AG08396 (cell line): ENCODE measurements at places on chromosomes 16 and 17.

DNA sequence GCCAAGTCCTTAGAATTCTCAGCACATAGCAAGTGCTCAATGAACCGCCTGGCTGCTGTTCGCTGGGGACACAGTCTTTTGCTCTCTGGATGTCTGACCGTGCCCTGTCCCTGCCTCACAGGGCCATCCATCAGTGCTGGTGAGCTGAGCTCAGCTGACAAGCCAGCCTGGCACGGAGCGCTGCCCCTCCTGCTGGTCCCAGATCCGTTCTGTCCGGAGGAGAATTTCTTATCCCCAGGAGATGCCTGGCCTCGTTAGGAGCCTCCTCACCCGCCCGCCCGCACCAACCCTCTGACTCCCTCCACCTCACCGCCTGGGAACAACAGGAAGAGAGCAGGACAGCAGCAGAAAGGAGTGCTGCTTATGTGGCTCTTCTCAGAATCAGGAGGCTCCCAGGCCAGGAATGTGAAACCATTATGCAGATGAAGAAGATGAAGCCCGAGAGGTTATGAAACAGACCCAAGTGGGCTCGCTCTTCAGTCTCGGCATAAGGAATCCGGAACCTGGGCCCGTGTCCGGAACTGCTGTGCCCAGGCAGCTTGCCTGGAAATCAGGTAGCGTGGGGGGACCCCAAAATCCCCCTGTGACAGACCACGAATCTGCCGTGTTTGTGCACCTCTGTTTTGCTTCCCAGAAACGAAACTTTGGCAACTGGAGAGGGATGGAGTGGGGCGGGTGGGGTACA, 28.8 kb upstream of the RMI2 start:
- DNase-seq, result no peak

DNA sequence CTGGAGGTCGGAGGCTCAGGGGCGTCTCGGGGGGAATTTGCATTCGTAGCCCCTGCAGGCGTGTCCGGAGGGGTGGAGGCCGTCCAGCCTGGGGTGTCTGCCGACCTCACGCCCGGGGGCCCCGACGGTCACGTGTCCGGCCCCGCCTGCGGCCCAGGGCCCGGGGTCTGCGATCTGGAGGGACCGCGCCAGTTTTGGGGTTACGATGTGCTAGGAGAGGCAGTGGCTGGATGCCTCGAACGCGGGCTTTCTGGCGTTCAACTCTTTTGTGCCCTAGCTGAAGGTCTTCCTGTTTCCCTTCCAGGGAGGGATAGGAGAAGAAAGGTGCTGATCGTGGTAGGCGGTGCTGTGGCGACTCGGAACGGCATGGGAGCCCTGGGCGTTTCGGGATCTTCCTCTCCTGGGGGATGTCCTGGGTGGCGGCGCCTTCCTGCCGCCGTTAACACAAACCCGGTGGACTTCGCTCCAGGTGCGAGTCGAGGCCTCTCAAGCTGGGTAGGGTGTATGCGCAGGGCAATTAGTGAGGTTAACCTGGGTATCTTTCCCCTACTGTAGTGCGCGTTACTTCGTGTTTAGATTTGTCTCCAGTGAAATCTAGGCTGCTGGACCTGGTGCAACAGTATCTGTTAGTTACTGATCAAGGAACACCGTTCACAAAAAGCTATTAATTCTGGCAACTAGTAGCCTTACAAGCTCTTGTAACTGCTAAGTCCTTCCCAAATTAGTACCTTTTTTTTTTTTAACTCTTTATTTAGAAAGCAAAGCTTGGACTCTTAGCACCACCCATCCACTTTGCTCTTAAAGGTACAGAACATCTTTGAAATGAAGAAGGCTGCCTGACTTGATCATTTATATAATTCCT, 1.3 kb downstream of the AKAP1 start:
- peak; percentile 41 for DNase-seq

GRCh38 chr17:12727076-12727760, 61.5 kb downstream of the MYOCD start:
- DNase-seq, result peak; percentile 44

- DNase-seq, result no peak
Measured at GRCh38 chr17:58565389-58566311, 51.2 kb upstream of the MTMR4 start.

GRCh38 chr16:67525176-67525860, 3.3 kb upstream of the RIPOR1 start:
- peak; percentile 56 for DNase-seq

GRCh38 chr16:84514874-84515835, 10.7 kb upstream of the MEAK7 start:
- DNase-seq, result no peak

DNA sequence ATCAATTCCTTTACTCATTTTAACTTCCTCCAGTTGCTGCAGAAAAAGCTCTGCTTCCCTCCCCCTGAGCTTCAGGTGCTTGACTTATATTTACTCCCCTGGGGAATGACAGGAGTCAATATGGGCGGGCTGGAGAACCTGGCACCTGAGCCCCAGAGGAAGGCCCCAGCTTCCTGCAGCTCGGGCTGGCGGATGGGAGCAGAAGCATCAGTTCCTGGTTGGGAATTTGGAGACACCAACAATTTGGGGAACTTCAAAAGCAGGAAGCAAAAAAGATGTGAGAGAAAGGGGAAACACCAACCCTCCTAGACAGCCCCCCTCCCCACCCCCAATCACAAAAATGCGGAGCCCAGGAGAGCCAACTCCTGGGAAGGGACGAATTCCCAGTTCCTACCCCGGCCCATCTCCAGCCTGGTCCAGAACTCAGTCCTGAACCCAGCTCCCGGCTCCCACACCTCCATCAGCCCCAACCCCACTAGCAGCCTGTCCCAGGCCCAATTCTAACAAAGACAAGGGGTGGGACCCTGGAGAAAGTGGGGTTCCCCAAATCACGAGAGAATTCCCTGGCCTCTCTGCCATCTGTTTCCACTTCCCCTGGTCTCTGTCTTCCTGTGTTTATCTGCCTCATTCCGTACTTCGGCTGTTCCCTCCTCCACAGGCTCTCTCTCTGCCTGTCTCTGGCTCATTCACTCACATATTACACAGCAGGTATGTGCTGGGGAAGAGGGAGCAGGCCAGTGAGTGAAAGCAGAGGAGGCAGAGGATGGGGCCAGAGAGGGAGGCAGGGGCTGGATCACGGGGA, 16.2 kb upstream of the ASGR2 start:
- DNase-seq, result no peak

- no peak for DNase-seq
Measured at GRCh38 chr17:2388020-2388682, 12.7 kb downstream of the MNT start.

GRCh38 chr17:19487024-19487600, 46.5 kb upstream of the SLC47A1 start:
- no peak for DNase-seq

- DNase-seq, result no peak
Measured at GRCh38 chr17:31113939-31114338, 19.2 kb downstream of the NF1 start.

DNA sequence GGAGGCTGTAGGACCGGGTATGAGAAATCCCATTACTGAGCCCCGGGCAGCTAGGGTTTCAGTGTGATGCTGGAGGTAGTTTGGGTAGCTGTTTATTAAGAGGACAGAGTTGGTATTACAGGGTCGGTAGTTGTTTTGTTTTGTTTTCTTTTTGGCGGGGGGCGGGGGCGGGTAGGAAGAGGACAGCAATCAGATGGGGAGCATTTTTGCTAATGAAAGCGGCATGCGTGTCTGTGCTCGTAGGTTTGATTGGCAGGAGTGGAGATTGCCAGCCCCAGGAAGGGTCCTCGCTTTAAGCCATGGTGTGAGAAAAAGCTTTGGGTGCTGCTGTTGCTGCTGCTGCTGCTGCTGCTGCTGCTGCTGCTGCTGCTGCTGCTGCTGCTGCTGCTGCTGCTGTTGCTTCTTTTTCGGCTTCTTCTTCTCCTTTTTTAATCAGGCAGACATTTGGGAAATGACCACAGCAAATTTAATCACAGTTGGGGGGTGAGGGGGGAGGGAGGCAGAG, 498.5 kb upstream of the ZFHX3 start:
- no peak for DNase-seq

DNA sequence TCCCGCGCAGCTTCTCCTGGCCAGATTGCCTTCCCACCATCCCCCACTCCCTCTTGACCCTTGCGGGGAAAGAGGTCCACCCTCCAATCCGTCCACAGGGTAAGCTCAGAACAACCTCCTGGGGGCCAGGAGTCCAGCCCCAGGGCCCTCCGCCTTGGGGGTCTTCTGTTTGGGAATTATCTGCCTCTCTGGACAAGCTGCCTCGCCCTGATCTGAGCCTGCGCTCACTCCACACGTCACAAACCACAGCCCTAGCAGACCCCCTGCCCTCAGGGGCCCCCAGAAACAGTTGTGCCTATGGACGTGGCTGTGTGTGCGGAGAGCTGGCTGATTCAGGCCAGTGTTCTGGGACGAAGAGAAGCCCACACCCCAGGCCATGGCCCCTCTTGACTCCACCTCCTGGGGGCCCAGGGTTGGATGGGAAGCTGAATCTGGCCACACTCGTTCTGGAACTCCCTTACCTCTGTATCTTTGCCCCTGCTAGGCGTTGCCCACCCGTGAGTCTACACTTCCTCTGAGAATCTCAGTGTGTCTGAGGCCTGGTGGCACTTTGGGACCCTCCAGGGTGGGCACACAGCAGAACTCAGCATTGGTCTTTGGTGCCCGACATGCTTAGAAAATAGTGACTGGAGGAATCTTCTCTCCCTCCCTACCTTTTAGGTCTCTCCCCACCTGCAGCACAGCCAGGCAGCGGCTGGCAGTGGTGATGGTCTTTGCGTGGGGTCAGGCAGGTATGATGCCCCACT, 119.9 kb upstream of the SMURF2 start:
- DNase-seq, result no peak

DNA sequence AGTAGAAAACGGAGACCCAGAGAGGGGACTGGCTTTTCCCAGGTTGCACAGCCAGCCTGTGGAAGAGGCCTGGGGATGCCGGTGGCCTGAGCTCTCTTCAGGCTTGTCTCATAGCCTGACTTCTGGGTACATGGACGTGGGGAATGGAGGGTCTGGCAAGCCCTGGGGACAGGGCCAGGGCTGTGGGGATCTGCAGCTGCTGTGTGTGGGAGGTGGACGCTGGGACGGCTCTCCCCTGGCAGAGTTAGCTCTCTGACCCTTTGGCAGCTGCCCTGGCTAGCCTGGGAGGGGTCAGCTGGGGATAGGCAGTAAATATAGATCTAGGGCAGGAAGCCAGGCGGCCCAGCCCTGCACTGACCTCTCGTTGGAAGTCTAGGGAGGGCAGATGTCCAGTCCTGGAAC, 20.5 kb downstream of the SLC4A1 start:
- DNase-seq, result no peak

DNA sequence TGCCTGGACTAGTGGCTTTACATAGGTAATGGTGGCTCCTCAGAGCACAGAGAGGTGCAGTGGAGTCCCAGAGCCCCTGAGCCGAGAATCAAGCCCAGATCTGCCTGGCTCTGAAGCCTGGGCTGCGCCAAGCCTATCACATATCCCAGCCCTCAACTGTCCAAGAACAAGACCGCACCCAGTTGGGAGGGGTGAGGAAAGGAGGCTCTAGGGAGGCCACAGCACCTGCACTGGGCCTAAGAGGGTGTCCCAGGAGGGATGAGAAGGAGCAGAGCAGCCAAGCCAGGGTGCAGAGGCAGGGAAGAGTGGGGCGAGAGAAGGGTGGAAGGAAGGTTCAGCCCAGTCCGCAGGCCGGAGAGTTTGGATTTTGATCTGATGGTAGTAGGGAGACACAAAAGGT, 941 bp upstream of the RNF112 start:
- no peak for DNase-seq

DNA sequence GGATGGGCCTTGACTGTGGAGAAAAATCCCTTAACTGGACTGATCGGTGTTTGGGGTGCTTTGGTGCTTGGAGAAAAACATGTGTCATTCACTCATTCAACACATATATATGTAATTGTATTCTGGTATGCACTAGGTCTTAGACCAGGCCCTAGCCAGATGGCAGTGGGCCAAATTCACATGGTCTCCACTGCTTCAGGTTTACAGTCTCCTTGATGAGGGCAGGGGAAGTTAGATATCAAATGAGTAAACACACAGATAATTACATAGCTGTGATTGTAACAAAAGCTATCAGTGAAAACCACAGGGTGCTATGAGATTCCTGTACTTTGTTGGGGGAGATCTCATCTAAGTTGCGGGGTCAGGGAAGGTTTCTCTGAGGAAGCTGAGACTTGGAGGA, 78.8 kb downstream of the WWP2 start:
- no peak for DNase-seq

- DNase-seq, result peak; percentile 94
Measured at GRCh38 chr17:18257982-18258355, 569 bp downstream of the FLII start.

DNA sequence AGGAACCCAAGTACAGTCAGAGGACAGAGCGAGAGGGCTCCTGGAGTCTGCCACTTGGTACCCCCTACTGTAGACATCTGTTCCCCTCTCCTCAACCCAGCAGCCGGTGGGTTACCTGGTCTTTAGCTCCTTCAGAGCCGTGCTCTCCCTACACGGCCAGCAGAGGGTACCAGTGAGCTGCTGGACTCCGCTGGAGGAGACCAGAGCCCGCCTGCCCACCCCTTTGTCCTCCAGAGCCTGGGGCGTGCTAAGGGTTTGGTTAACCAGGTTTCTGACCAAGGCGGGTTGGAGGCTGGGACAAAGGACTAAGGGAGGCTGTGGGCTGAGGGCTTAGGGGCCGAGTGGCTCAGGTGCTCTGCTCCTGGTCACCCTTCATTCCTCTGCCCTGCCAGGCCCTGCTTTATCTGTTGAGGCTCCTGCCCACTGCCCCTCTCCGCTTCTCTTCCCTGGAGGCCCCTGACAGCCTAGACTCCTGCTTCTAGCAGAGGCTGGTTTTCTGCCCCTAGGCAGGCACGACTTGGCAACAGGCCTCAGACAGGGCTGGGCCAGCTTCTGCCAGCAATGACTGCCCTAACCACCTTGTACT, 2.7 kb upstream of the HSD11B2 start:
- peak; percentile 83 for DNase-seq

DNA sequence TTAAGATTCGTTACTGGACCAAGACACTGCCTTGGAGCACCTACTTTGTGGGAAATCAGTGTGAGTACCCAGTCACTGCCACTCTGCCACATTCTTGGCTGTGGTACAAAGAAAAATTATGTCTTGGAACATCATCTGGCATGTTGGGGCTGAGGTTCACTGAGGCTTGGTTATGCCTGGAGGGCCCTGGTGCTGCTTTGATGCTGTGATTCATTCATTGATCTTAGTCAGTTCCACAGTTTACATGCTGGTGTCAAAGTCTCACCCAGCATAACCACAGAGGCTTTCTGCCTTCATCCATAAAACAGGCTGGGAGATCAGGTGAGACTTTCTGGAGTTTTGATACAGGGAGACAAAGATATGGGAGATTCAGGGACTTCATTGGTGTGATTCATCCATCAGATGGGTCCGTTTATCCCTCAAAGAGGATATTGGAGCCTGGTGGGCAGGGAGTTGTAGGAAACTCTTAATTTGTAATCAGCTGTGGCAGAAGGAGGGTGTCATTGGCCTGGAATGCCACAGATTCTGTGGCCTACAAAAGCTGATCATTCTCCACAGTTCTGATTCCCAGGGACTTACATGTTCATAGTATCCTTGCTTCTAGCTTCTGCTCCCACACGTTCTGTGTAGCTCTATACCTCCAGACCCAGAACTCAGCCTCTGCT, 322.5 kb downstream of the PMP22 start:
- DNase-seq, result no peak

- DNase-seq, result no peak
Measured at GRCh38 chr16:24954137-24954536, 61.0 kb downstream of the ARHGAP17 start.
